ENCODE measurements at places on chromosomes 7 and 10.

DNA sequence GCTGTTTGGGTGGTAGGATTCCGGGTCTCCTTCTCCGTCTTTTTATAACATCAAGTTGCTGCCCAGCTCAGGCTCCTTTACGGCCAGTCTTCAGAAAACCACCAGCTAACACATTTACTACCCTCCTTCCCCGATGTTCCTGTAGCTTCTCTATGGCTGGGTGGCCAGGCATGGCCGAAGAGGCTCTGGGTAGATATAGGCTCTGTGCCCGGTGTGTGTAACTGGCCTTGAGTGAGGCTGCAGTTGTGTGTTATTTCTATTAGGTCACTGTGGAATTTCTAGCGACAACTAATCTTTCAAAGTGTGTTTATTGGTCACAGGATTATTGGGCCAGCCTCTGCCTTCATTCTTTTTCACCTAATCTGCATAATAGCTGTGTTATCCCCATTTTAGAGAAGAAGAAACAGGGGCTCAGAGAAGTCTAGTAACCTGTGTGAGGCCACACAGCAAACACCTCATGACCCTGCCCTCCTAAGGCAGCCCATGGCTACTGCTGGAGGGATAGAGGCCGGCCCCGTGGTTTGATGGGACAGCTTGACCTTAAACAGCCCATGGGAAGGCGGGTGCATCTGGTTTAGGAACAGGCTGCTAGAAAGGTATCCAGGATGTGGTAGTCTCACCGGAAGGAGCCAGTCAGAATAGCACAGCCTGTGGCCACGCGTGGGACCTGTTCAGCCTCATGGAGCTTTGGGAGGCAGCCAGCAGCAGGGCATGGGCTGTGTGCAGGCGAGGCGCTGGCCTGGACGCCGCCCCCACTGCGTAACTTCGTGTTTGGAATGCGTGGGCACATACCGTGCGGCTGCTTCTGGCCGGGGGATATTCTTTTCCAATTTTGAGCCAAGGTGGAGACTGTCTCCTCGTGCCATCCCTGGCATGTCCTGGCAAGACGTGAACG is 29.7 kb downstream of the HTRA1 start:
- no peak for DNase-seq

DNA sequence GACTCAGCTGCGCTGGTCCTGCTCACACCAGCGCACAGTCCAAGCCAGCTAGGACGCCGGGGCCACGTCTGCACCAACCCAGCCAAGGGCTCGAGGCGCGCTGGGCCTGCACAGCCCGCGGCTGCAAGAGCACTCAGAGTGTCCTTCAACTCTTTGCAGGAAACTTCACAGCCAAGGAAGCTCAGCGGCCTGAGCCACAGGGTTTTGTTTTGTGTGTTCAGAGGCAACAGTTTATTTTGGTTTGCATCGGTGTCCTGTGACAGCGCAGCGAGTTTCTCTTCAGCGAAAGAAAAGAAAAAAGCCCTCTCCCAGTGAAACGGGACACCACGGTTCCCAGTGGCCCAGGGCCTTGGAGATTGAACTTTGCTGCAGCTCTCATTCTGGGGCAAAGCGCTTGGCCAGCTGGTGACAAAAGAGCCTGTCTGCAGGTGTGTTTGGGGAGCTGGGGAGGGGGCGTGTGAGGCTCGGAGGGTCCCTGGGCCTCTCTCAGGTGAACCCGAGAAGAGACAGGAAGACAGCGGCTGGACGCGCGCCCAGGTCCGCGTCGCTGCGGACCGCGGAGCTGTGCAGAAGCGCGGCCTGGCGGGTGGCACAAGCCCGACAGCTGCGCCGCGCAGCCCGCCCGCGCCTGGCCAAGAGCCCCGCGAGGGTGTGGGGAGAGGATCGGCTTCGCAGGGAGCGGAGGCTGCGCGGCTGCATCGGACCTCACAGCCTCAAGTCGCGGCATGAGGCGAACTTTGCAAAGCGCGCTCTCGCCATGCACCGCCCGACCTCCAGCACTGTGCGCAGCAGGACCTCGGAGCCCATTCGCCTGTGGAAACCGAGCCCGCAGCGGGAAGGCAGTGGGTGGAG is 922 bp downstream of the CXCL12 start:
- DNase-seq = peak; percentile 15

DNA sequence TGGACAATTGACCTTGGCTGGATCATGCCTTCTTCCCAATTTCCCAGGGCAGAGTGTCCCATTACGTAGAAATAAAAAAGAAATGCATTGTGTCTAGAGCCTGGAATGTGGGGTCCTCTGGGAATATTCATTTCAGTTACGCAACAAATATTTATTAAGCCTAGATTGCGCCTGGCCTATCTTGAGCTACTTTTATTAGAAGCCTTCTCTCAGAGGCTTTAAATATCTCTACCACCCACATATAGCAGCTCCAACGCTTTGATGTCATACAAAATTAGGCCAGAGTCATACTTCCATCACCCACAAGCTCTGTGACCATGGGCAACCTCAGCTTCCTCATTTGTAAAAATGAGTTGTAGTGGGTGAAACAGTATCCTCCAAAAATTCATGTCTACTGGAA is 24.9 kb upstream of the CARD11 start:
- DNase-seq = peak; percentile 91

DNA sequence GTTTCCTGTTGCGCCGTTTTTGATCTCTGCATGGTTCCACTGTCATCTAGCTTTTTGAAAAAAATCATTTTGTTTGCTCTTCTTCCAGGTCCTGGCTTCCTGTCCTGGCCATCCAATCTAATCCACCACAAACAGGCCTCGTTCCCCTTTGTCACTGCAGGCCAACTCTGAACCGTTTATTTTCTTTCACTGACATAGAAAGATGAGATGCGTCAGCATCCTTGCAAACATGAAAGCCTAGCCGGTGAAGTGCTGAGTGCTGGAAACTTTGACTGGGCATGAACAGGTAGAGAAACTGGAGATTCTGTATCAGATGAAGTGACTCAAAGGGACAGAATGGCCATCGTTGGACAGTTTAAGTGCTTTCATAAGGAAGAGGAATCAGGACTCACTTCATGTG is 1247.8 kb downstream of the TYW1 start:
- DNase-seq = no peak

- DNase-seq = no peak
Observed at GRCh38 chr7:55349121-55349520, 16.0 kb upstream of the LANCL2 start.

DNA sequence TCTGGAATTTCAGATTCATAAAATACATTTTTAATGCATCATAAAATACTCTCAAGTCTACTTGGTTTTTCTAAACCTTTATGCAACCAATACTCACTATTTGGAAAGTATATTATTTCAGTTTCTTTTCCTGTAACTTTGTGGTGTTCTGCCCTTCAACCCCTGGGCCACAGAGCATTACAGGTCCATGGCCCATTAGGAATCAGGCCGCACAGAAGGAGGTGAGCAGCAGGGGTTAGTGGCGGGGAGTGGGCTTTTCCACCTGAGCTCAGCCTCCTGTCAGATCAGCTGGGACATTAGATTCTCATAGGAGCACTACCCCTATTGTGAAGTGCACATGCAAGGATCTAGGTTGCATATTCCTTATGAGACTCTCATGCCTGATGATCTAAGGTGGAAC is 9.7 kb downstream of the SNX13 start:
- no peak for DNase-seq

- DNase-seq = no peak
Observed at GRCh38 chr7:22860337-22860736, 37.7 kb upstream of the TOMM7 start.

GRCh38 chr7:104861729-104862390 is 152.1 kb upstream of the KMT2E start:
- DNase-seq = no peak

- DNase-seq = peak; percentile 67
Observed at GRCh38 chr10:88651101-88651551, 13.1 kb upstream of the LIPF start.

DNA sequence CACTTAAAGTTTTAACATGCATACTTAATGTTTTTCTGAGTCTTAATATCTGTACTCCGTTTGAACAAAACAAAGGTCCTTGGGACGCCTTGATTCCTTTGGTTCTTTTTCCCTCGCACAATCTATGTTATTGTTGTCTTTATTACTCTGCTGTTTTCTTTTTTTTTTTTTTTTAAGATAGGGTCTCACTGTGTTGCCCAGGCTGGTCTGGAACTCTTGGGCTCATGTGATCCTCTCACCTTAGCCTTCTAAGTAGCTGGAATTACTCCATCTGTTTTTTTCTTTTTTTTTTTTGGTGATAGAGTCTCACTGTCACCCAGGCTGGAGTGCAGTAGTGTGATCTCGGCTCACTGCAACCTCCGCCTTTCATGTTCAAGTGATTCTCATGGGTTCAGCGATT is 13.2 kb downstream of the MLLT10 start:
- no peak for DNase-seq

DNA sequence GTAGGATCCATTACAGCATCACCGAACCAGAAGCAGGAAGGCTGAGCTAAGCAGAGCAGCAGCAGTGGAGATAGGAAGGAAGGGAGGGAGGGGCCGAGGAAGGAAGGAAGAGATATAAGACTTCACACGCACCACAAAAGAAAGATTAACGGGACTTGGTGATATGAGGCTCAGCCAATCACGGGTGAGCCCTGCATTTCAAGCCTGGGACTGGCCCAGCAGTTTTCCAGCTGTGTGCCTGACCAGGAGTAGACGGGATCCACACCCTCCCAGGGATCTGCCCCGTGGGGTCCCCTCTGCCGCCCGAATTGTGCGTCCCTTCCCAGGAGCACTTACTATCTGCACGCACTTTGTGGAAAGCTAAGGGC is 16.2 kb downstream of the ATG9B start:
- no peak for DNase-seq

DNA sequence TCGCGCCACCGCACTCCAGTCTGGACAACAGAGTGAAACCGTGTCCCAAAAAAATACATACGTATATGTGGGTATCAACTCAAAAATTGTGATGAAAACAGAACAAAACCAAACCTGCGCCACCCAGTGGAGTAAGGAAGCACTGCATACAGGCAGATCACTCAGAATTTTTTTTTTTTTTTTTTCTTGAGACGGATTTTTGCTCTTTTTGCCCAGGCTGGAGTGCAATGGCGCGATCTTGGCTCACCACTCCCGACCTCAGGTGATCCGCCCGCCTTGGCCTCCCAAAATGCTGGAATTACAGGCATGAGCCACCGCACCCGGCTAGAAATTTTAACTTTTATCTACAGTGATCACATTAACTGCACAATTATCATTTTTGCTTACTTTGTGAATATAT is 9.1 kb upstream of the TMEM236 start:
- DNase-seq = peak; percentile 66

GRCh38 chr7:114082642-114083165 is 163.9 kb upstream of the PPP1R3A start:
- DNase-seq = peak; percentile 26

GRCh38 chr10:103917302-103918052 is 507 bp downstream of the STN1 start:
- peak; percentile 56 for DNase-seq

GRCh38 chr10:46284286-46285229 is 2.2 kb upstream of the ANTXRL start:
- peak; percentile 89 for DNase-seq

GRCh38 chr7:56009695-56010094 is 41.5 kb downstream of the PSPH start:
- no peak for DNase-seq

DNA sequence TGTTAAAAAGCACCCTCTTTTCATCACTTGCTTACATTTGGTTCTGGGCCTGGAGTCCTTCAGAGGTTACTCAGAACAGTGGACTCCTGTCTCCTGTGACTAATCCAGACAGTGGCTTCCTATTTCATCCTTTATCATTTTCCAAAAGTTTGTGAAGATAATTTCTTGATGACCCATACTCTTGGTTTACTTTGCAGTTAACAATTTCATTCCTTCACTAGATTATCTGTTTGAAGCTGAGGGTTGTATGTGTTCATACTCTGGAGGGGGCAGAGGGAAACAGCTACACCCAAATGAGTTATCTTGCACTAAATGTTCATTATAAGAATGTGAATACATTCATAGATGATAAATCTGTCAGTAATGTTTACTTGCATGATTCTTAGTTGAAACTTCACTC is 124.7 kb downstream of the ZNF248 start:
- no peak for DNase-seq

- peak; percentile 81 for DNase-seq
Observed at GRCh38 chr7:17144322-17144721, 154.1 kb upstream of the AHR start.

DNA sequence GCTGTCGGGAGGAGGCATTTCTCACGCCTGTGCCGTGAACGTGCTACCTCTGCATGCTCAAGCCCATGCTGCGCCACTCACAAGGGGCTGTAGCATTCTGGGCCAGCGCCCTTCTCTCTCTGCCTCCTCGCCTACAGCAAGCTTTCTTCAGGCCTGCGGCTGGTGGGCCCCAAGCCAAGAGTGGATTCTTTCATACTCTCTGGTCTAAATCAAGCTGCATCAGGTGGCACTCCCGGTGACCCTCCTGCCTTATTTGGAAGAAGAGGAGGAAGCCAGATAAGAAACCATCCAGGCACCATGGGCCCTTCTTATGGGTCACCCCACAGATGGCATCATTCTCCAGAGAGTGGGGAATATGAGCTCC is 86.7 kb upstream of the DUSP5 start:
- DNase-seq = no peak

DNA sequence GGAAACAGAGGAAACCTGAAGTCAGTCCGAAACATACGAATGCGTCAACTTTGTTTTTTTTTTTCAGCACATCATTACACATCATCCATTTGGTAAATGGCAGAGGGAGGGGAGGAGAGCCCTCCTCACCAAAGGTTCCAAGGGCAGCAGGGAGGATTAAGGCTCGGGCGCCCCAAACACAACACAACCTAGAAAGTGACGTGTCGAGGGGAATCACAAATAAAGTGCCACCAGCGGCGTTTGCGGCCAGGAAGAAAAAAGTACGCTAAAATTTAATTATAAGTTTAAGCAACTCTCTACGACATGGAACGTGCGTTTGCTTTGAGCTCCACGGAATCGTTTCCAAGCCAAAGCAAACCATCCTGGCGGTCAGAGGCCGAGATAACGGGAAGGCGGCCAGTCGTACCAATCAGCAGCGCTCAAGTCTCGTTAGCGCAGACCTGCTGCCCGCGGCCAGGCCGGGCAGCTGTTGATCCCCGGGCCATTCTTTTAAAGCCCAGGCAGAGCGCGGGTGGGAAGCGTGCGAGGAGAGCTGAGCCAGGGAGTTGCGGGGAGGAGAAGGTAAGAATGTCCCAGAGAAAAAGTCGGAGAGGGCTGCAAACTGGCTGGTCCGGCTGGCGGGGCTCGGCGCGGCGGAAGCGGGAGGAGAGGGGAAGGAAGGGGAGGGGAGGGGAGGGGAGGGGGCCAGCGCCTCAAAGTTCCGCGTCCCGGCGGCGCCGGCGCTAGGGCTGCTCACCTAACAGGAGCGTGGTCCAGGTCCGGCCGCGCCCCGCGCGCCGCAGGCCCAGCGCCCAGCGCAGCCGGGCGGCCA is 719 bp downstream of the DPY19L1 start:
- DNase-seq = peak; percentile 59

- DNase-seq = no peak
Observed at GRCh38 chr7:37441386-37441760, 7.3 kb downstream of the ELMO1 start.

GRCh38 chr7:109713366-109713765 is 1143.7 kb downstream of the DNAJB9 start:
- DNase-seq = no peak

GRCh38 chr10:130857631-130858295 is 453.8 kb downstream of the TCERG1L start:
- no peak for DNase-seq

All from suppressor macrophage treated with lipopolysaccharide for 1 hour (primary cell).